ENCODE measurements at places on chromosomes 6 and 20. TPM values are rescaled to one million over a fixed set of nuclear protein-coding genes. Genes with fewer than 3 reads are reported as not detected.

DNA sequence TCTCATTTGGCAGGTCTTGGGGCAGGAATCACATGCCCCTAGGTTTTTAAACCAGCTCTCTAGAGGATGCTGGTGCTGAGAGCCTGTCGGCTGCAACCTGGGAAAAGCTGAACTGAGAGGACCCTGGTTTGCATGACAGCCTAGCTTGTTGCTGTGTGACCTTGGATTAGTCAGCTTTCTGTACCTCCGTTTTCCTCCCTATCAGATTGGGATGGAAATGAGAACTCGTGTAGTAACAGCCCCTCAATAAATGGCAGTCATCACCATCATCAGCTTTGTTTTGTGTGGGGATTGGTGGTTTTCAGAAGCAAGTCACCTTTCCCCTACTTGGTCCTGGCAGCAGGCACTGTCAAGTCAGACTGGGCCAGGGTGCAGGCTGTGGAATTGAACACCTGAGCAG, 75.2 kb upstream of the MYL9 start:
- H3K27me3 ChIP-seq, result no peaks in the 10 kb centered on the region
- no peak overlapping the region for H3K4me3 ChIP-seq
- no peaks in the 10 kb centered on the region for H3K36me3 ChIP-seq
- DNase-seq, result no peak

DNA sequence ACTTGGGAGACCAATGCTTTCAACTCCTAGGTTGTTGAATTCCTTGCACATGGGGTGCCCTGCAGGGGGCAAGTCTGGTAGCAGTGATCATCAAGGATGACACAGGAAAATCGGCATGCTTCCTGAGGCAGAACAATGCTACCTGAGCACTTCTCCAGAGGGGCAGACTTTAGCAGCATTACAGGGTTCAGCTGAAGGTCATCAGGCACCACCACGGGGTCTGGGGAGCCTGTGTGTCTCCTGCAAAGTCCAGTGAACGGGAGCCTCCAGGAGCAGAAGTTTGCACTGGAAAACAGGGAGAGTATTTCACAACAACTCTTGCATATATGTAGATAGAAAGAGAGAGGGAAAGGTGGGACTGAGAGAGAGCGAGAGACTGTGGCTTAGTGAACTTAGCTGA, 10.2 kb downstream of the VSX1 start:
- no peaks in the 10 kb centered on the region for H3K36me3 ChIP-seq
- no peaks in the 10 kb centered on the region for H3K4me1 ChIP-seq
- DNase-seq, result no peak

HAO1 gene
- not detected for total RNA-seq

GRCh38 chr6:22448291-22448711, 121.1 kb upstream of the HDGFL1 start:
- no peak overlapping the region for H3K27ac ChIP-seq
- no peak for DNase-seq
- no peak overlapping the region for H3K4me3 ChIP-seq
- H3K4me1 ChIP-seq, result no peaks in the 10 kb centered on the region

DNA sequence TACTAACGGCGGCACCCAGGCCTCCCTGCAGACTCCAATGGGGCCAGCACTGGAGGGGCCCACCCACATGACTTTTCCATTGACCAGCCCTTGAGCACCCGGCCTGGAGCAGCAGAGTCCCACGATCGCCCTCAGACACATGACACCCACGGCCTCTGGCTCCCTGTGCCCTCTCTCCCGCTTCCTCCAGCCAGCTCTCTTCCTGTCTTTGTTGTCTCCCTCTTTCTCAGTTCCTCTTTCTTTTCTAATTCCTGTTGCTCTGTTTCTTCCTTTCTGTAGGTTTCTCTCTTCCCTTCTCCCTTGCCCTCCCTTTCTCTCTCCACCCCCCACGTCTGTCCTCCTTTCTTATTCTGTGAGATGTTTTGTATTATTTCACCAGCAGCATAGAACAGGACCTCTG, 26.1 kb upstream of the FANCE start:
- no peak overlapping the region for H3K27ac ChIP-seq

DNA sequence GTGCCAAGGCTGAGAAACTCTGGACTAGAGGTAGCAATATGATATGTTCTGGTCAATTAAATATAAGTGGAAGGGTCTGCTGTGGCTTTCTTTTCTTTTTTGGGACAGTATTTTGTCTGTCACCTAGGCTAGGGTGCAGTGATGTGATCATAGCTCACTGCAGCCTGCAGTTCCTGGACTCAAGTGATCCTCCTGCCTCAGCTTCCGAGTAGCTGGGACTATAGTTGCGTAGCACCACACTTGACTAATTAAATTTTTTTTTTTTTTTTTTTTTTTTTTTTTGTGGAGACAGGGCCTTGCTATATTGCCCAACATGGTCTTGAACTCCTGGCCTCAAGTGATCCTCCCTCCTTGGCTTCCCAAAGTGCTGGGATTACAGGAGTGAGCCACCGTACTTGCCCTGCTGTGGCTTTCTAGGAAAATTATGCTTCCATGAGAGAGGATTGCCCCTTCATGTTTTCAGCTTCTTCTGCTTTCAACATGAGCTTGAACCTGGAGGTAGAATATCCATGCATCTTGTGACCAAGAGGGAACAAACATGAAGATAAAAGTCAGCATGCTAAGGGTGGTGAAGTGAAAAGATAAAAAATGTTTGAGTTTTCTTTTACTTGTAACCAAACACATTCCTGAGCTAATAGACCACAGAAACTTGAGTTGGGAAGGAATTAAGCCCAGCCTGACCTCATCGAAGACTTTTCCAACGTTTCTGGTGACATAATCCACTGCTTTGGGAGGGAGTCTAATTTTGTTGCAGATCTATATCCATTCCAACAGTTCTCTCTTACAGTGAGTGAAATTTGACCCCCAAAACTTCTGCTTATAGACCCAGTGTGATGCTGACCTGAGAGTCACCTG, 75.1 kb downstream of the CARMIL1 start:
- H3K36me3 ChIP-seq, result no peaks in the 10 kb centered on the region
- H3K4me1 ChIP-seq, result no peaks in the 10 kb centered on the region
- DNase-seq, result no peak
- no peak overlapping the region for H3K27ac ChIP-seq
- H3K4me3 ChIP-seq, result no peak overlapping the region
- no peaks in the 10 kb centered on the region for H3K27me3 ChIP-seq
